ENCODE measurements at places on chromosomes 3 and 15.
A peak's percentile ranks its signal among the peaks of the same experiment; 100 is the strongest.

- DNase-seq = no peak
Observed at GRCh38 chr15:39110746-39111145, 470.1 kb upstream of the THBS1 start.

DNA sequence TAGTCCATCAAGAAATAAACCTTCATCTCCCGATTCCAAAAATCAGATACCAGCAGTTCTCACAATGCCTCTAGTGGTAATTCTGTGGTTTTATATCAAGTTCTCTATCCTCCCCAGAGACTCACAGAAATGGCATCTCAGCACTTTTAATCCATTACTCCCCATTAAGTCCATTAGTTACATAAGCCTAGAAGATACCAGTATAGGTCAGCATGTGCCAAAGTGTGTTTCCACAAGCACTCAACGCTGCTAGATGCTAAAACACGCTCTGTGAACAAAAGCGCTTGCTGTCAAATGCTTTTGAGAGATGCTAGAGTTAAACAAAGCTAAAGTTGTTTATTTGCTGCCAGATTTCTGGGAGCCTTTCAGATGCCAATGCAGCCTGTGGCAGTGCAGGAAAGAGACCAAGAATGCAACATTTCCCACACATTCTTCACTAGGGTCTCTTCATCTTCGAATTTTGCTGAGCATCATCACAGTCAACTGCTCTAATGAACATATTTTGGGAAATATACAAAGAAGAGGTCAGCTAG, 918.8 kb upstream of the CFAP20DC start:
- DNase-seq = no peak

DNA sequence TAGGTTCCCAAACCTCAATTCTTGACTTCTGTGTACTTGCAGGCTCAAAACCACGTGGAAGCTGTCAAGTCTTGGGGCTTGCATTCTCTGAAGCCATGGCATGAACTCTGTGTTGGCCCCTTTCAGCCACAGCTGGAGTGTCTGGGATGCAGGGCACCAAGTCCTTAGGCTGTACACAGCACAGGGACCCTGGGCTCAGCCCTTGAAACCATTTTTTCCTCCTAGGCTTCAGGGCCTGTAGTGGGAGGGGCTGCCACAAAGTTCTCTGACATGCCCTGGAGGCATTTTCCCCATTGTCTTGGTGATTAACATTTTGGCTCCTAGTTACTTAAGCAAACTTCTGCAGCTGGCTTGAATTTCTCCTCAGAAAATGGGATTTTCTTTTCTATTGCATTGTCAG, 135.4 kb downstream of the ATG7 start:
- no peak for DNase-seq

GRCh38 chr15:28167042-28167441, 67.9 kb upstream of the OCA2 start:
- no peak for DNase-seq

DNA sequence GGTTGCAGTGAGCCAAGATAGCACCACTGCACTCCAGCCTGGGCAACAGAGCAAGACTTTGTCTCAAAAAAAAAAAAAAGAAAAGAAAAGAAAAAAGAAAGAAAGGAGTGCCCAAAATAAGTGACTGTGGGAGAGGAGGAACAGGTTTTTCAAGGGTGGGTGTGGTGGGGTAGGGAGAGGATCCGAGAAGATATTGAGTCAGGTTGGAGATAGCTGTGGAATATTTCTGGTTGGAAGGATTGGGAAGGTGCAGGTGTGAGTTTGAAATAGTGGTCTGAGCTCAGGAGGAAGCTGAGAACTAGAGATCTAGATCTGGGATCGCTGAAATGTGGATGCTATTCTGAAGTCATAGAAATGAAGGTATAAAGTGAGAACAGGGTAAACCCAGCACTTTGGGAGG, 7.8 kb downstream of the SCAMP2 start:
- DNase-seq = no peak

GRCh38 chr3:32996755-32997091, 45.3 kb downstream of the CCR4 start:
- no peak for DNase-seq

GRCh38 chr3:74630602-74631001, 16.1 kb upstream of the CNTN3 start:
- DNase-seq = no peak

GRCh38 chr3:133983126-133983525, 46.6 kb downstream of the SLCO2A1 start:
- DNase-seq = no peak

GRCh38 chr15:82043796-82044372, 1.9 kb downstream of the MEX3B start:
- DNase-seq = no peak

GRCh38 chr15:89171136-89172072, 50.0 kb downstream of the RLBP1 start:
- DNase-seq = peak; percentile 72

GRCh38 chr3:18650731-18651130, 225.6 kb upstream of the SATB1 start:
- no peak for DNase-seq

DNA sequence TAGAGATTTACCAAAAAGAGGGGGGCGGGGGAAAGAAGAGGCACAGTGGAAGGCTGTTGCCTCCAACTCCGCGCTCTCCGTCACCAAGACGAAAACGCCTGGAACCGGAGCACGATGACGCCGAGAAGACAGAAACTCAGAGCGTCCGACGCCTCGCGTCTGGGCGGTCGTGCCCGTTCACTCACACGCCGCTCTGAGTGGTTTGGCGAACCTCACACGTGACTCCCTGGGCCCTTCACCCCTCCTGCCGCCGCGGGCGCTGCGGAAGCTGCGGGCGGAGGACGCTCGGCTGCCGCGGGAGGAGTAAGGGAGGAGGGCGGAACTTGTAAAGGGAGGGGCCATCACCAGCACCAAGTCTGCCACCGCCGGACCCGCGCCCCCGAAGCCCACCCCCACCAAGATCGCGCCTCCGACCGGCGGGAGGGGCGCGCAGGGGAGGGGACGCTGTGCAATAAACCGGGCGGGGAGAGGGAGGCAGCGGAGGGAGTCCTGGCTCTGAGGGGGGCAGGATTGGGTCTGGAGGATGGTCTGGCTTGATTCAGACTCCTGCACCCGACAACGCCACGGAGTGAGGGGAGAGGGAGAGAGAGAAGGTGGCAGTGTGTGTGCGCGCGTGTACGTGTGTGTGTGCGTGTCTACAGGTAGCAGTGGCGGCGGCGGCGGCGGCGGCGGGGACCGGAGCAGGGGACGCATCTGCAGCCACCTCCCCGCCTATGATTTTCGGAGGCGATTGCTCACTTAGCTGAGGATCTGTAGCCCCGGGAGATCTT, 1.9 kb upstream of the NLGN1 start:
- DNase-seq = peak; percentile 59

GRCh38 chr15:100902436-100903167, 16.6 kb upstream of the LRRK1 start:
- no peak for DNase-seq

Data from HuH-7 (cell line).